ENCODE measurements at places on chromosomes 1 and 21. TPM values are rescaled to one million over a fixed set of nuclear protein-coding genes. Genes with fewer than 3 reads are reported as not detected.

- no peak for DNase-seq
Measured at GRCh38 chr1:168693197-168693871, 35.7 kb downstream of the DPT start.

The SPRR3 gene
- not detected for total RNA-seq

The OR2L5 gene
- total RNA-seq: not detected

The CLDN14 gene
- total RNA-seq: not detected

The HUNK gene
- not detected for total RNA-seq

The NLRP3 gene
- 8.5 TPM for total RNA-seq

The ADCY10 gene
- total RNA-seq: 0.11 TPM

DNA sequence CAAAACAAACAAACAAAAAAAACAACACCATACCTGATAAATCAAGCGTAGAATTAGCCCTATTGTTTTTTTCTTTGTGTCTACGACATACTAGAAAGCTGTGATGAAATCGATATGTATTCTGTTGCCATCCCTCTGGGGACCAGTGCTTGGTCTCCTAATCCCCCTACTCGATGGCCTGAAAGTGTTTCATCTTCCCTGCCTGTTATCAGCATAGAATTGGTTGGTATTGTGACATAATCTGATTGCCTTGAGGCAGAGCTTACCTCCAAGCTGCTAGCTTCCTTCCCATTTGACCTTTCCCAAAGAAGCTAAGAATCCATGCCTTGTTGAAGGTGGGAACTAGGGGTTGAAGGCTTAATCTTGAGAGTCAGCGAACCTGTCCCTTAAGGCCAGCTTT, 40.7 kb upstream of the PIGV start:
- DNase-seq: no peak

GRCh38 chr1:6445062-6445763, 20.6 kb downstream of the ESPN start:
- peak; percentile 44 for DNase-seq

GRCh38 chr1:183368213-183369108, 49.7 kb downstream of the NMNAT2 start:
- no peak for DNase-seq
